ENCODE measurements at places on chromosomes 4 and X.

- DNase-seq = peak; percentile 84
These were observed 34.5 kb upstream of the CYBB start for GRCh38 chrX:37745354-37745753.

- DNase-seq = peak; percentile 78
These were observed 47.9 kb upstream of the RBPJ start for GRCh38 chr4:26272654-26273615.

GRCh38 chrX:9383655-9384054 is 81.2 kb upstream of the TBL1X start:
- DNase-seq = no peak

DNA sequence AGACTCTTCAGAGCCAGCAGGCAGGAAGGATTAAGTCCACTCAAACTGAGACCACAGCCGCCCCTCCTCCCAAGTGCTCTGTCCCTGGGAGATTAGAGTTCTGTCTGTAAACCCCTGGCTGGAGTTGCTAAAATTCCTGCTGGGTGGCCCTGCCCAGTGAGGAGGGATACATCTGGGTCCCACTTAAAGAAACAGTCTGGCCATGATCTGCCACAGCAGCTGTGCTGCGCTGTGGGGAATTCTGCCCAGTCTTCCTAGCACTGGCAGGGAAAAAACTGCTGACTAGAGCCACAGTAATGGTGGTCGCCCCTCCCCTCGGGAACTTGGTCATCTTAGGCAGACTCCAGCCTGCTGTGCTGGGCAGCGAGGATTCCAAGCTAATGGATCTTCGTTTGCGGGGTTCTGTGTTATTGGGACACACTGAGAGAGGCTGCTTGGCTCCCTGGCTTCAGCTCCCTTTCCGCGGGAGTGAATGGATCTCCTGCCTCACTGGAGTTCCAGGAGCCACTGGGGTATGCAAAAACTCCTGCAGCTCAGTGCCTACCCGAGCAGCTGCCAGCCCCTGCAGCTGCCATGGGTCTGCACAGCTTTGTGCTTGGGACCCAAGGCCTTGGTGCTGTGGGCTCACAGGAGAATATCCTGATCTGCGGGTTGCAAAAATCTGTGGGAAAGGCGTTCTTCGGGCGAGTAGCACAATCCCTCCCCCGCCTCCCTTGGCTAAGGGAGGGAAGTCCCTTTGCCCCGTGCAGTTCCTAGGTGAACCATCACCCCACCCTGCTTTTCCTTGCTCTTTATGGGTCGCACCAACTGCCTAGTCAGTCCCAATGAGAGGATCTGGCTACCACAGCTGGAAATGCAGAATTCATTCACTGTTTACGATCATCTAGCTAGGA is 15.7 kb downstream of the ZXDB start:
- DNase-seq = no peak

- no peak for DNase-seq
These were observed 75.7 kb downstream of the ANKRD50 start for GRCh38 chr4:124636788-124637187.

DNA sequence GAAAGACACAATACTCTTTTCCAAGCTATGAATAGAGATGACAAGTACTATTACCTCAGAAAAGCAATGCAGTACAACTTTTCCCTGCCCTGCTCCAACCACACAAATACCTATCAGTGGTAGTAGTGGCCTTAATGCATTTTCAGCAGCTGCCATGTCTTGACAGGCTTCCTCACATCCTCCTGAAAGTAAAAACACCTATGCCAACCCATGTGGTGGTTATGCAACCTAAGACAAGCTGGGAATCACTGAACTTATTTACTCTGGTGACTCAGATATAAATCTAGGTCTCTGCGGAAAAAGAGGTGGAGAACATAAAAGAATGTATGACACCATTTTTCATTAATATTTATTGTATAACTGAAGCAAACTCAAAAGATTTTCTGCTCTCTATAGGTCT is 14.5 kb downstream of the WDFY3 start:
- no peak for DNase-seq
